ENCODE measurements at places on chromosomes 13 and 19.

- DNase-seq, result peak; percentile 84
Observed at GRCh38 chr13:46126552-46127357, 21.9 kb upstream of the CPB2 start.

DNA sequence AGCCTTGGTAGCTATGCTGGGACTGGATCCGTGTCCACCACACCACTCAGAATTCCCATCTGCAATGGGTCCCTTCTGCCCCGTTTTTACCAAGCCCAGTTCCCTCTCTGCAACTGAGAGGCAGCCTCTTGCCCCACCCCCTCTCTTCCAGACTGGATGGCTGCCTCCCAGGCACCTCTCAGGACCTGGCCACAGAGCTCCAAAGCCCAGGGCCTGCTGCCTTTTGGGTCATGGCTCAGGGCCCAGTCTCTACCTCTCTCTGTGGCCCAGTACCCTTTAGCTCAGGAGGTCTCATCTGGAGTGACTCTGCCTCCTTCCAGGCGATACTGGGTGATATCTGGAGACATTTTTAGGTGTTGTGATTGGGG is 10.3 kb upstream of the ZBTB7A start:
- DNase-seq, result no peak

- DNase-seq, result no peak
Observed at GRCh38 chr19:56933014-56933705, 92.6 kb upstream of the PEG3 start.

- no peak for DNase-seq
Observed at GRCh38 chr13:73717632-73718031, 416.6 kb downstream of the KLF12 start.

- DNase-seq, result no peak
Observed at GRCh38 chr19:4115050-4115817, 8.7 kb downstream of the MAP2K2 start.

GRCh38 chr19:14650161-14650560 is 24.5 kb downstream of the ADGRE3 start:
- no peak for DNase-seq

DNA sequence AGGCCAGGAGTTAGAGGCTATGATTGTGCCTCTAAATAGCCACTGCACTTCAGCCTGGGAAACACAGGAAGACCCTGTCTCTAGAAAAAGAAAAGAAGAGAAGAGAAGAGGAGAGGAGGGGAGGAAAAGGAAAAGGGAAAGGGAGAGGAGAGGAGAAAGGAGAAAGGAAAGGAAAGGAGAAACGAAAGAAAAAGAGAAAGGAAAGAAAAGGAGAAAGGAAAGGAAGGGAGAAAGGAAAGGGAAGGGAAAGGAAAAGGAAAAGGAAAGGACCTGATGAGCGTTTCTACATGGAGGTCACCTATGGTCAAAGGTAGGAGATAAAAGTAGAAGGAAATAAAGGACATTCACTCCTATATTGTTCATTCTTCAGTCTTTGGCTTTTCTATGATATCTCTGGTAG is 109.1 kb upstream of the TRPC4 start:
- DNase-seq, result no peak

DNA sequence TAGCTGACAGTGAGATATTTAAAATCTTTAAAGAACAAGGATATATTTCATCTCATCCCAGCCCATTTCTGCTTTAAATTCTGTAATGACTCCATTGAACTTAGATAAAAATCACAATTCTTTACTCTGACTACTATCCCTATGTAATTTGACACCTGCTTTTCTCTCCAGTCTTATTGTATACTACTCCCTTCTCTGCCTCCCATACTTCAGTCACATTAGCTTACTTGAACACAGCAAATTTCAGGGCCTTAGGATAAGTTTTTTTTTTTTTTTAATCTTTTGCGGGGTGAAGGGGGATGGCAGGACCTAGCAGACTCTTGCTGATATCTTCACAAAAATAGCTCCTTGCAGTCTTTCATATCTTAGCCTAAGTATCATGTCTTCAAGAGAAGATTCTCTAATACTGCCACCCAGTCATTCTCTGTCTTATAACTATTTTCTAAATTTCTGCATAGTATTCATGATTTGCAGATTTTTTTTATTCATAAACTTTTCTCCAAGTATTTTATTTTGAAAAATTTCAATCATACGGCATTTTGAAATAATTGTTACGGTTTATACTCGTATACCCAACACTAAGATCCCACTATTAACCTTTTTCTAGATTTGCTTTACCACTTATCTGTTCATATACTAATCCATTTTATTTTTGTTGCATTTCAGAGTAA is 151.4 kb downstream of the PCCA start:
- peak; percentile 18 for DNase-seq

All from neural progenitor cell (in vitro differentiated cells).